ENCODE measurements at places on chromosomes 11 and 22.

- no peak for DNase-seq
Observed at GRCh38 chr11:113721462-113722066, 15.5 kb upstream of the TMPRSS5 start.

- DNase-seq: no peak
Observed at GRCh38 chr11:8330404-8330803, 66.7 kb upstream of the LMO1 start.

DNA sequence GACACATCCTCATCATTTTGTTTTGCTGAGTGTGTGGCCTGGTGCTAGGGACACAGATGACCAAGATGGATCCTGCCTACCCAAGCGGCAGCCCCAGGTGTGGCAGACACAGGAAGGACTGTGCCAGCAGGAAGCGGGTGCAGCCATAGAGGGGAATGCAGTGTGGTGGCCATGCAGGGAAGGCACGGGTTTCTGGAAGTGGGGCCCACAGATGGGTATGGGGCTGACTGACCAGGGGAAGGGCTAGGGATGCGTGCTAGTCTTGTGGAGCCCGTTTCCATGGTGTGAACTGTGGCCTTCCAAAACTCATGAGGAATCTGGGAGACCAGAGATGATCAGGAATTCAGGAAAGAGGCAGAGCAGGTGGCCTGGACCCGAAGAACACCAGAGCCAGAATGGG lies 33.5 kb downstream of the YPEL1 start:
- no peak for DNase-seq

GRCh38 chr11:84541731-84542340 lies 1085.3 kb downstream of the DLG2 start:
- no peak for DNase-seq

DNA sequence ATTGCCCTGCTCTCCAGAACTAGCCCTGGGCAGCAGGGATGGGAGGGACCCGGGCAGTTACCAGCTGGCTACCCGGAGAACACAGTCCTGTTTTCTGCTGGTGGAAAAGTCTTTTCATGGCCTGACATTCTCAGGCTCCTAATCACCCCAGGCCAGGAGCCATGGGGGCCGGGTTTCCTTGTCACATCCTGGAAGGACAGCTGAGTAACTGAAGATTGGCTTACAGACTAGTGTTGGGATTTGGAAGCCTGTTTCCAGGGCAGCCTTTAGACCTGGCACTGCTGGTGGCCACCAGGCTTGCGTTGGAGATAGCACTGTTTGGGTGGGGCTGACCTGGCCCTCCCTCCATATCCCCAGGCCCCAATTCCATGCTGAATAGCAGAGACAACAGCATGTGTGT lies 349.0 kb downstream of the CTTN start:
- DNase-seq: no peak

All from GM04504 (cell line).